ENCODE measurements at places on chromosomes 11 and 22. TPM values are rescaled to one million over a fixed set of nuclear protein-coding genes. Genes with fewer than 3 reads are reported as not detected.

DNA sequence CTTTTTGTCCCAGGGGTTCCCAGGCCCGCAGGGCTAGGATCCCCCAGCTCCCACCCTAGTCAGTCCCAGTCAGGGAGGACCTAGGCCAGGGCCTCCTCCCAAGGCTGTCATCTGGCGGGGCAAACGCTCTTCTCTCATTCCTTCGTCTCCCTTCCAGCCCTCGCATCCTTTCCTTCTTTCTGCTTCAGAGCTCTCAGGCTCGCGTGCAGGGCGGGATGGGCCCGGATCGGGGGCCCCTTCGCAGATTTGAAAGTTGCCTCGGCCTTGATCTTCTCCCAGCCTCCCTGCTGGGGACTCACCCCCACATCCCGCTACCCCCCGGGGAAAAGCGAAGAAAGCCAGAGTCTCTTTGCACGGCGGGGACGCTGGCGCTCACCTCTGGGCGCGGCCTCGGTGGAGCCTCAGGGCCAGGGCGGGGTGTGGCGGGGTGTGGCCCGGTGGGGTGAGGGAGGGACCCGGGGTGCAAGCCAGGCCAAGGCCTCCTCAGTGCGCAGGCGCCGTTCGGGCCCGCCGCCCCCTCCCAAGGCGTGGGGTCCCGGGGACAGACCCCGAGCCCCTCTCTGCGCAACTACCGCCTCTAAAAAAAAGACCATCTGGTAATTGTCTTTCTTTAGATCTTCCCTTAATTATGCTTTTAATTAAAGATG, 14.8 kb upstream of the PAX6 start:
- no peak for DNase-seq

GGTLC2 gene
- not detected for polyA plus RNA-seq

P2RY6 gene
- 2.4 TPM for polyA plus RNA-seq

GRCh38 chr11:78371221-78371891, 46.3 kb downstream of the GAB2 start:
- DNase-seq = no peak

OR56A3 gene
- not detected for polyA plus RNA-seq

DNA sequence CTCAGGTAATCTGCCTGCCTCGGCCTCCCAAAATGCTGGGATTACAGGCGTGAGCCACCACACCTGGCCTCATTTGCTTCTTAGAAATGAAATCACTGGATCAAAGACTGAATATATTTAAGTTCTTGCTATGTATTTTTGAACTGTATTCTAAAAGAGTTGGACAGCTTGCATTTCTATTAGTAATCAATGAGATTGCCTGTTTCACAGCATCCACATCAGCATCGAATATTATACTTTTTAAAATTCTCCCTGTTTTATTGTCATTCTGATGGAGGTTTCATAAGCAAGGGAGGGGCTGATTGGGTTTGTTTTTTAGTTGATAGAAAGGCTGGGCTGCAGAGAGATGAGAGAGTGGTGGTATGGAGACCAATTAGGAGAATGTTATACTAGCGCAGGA, 68.7 kb upstream of the CREB3L1 start:
- DNase-seq = no peak

- no peak for DNase-seq
These were observed 1.8 kb downstream of the YWHAH start for GRCh38 chr22:31945971-31946680.

DNA sequence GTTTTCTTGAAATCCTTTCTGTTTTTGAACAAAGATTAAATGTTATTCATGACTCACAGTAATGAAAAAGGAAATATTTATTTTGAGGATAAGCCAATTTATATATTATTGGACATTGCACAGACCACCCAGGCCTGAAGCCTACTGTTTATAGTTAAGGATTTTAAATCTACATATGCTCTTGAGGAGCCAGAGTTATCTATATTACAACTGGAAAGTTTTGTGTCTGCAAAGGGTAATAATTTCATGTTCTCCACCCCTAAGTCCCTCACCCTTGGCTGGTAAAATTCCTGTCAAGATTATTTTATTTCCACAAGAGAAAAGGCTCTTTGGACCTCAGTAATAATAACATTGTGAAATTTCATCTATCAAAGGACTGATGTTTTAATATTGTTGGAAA, 228.2 kb downstream of the TMEM135 start:
- DNase-seq = no peak

DNA sequence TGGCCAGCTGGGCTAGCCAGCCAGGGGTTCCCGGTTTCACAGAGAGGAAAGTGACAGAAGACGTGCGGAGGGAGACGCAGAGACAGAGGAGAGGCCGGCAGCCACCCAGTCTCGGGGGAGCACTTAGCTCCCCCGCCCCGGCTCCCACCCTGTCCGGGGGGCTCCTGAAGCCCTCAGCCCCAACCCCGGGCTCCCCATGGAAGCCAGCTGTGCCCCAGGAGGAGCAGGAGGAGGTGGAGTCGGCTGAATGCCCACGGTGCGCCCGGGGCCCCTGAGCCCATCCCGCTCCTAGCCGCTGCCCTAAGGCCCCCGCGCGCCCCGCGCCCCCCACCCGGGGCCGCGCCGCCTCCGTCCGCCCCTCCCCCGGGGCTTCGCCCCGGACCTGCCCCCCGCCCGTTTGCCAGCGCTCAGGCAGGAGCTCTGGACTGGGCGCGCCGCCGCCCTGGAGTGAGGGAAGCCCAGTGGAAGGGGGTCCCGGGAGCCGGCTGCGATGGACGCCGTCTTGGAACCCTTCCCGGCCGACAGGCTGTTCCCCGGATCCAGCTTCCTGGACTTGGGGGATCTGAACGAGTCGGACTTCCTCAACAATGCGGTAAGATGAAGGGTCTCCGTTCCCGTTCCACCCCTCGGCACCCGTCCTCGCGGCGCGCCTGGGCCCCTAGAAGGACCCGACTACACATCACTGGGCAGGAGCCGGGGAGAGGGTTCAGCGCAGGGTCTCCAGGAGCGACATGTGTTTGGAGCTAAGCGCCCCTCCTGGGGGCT, at the start of gene CREB3L1:
CREB3L1 (plus strand) TSS at position 41 of the 765 bp plus-strand sequence; CDS start at position 491, 450 bp downstream.
- DNase-seq = no peak

KRTAP5-2 gene
- polyA plus RNA-seq = not detected

OR10G4 gene
- polyA plus RNA-seq = not detected

PLAAT2 gene
- polyA plus RNA-seq = not detected

- no peak for DNase-seq
These were observed 86.7 kb downstream of the ALX4 start for GRCh38 chr11:44223238-44223637.

DNA sequence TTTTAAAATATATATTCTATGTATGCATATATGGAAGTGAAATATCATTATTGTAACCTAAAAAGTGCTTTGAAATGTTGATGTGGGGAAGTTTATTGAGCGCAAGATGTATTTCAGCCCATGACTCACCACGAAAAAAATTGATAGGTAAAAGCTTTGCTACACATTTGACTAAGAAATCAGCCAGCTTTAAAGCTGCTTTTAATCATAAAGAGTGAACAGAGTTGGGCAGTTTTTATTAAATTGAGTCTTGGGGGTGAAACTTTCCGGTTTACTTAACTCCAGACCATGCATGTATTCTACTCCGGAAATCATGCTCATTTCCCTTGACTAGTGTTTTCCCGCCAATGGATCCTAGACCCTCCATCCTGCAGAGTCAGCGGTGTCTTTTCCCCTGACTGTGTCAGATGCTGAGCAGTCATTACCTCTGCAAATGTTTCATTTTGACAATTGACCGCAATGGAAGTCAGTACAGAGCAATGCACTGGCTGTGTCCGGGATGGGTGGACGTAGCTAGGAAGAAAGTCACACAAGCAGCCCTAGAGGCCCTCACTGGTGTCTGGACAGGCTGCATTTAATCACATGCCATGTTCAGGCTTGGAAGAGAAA, 47.2 kb upstream of the MPEG1 start:
- no peak for DNase-seq

Measured in hindlimb muscle (tissue), 1 donor.